Stimulated activated CD4-positive, alpha-beta T cell treated with anti-CD3 and anti-CD28 coated beads, TNF-alpha, amount 100 ng/mL, for 4 hours (primary cell): ENCODE measurements at places on chromosomes 4 and X.

DNA sequence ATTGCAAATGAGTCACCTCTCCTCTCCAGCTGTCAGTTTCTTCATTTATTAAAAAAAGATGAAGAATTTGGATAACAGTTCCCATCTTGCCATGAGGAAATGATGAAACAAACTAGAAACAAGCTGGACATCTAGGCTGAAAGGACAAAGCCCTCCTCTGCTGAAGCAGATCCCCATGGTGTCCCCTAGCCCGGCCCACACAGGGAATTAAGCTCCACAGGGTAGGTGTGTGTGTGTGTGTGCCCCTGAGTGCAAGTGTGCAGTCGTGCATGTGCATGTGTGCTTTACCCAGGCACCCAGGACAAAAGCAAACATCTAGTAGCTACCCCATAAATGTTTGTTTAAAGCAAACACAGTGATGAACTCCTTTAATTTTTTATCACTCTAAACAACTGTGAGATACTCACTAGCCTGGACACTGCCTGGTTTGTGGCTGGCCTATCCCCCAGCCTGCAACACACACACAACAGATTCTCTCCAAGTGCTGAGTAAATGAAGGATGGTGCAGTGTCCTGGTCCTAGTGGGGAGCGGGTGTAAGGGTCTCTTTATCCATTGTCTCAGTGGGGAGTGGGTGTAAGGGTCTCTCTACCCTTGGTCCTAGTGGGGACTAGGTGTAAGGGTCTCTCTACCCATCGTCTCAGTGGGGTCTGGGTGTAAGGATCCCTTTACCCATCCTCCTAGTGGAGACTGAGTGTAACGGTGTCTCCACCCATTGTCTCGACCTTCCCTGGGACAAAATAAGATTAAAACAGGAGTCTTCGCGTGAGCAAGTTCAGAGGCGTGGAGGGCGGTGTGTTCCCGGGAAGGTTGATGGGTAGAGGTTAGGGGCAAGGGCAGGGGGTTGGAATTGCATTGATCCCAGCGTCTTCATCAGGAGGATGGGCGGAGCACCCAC is 688 bp upstream of the EVC start:
- no peak for DNase-seq

DNA sequence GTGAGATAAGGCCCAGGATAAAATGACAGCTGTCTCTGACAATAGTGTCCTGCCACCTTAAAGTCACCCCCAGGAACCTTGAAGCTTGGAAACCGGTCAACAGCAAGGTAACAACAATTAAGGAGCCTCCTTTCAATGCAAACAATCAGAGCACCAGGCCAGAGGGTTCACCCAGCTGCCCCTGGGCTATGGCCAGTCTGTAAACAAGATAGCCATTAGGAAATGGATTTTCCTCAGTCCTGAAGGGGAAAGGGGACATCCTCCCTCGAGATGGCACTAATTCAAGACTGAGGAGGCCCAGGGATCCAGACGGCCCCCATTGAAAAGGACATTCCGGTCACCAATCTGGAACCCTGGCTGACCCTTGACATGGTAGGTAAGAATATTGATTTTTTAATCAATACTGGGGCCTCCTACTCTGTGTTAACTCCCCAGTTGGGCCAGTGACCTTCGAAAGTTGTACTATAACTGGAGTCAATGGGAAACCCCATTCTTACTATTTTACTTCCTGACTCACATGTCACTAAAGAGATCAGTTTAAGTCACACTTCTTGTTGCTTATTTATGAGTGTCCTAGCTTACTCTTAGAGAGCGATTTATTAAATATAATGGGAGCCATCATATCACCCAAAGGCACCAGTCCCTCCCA is 61.7 kb upstream of the CT45A1 start:
- DNase-seq: no peak

DNA sequence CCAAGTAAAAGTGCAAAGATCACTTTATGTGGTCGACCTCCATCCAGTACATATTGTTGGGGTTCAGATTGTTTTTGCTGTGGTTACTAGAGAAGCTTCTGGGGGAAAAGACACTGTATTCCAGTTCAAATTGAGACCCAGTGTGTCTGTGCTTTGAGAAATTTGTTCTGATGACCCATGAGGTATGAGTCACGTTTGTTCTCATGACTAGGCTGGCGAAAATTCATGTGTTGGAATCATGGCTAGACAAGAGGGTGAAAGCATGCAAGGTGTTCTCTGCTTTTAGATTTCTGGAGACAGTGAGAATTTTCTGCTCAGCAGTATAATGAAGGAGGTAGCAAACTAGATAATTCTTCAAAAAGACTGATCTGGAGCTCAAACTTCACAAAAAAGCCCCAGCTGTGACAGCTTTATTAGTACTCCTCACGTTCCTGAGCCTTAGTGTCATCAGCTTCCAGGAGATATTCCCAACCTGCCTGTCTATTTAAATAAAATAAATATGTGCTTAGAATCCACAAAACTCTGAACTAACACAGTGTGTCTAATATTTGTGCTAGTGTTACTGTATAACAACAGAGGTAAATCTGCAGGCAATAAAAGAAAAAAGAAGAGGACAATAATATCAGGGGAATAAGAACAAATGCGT is 24.4 kb upstream of the FAM47B start:
- DNase-seq: no peak

GRCh38 chrX:68841251-68842049 is 12.6 kb downstream of the EFNB1 start:
- DNase-seq: no peak

GRCh38 chr4:73984736-73985527 is 3.1 kb downstream of the PPBP start:
- no peak for DNase-seq

DNA sequence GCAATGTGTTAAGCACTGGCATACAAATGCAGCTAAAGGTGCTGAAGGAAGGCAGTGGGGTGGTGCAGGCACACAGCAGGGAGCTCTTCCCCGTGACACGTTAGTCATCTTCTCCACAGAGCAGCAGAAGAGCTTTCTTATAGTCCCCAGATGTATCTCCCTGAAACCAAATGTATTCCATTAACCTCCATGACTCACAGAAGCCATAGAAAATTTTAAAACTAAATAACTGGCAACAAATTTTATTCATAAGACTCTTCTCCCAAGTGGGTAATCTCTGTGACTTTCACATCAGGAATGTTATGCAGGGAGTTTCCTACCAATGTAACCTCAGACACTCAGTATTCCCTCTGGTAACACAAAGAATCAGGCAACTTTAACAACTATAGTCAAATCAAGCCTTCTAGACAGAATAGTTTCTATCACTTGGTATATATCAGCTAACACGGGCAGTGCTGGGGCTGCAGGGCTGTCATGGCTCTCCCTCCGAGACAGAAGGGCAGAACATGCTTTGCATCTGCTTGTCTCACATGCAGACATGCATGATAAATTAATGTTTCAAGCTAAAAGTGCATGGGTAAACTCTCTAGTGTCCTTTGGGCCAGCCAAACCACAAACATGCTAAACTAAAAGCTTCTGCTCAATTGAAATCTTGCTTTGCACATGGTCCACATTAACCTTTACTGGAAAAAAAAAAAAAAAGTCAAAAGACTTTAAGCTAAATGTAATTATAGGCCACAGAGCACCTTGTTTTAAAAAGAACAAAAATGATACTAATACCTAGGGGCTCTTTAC is 28.2 kb downstream of the ANXA5 start:
- DNase-seq: no peak

DNA sequence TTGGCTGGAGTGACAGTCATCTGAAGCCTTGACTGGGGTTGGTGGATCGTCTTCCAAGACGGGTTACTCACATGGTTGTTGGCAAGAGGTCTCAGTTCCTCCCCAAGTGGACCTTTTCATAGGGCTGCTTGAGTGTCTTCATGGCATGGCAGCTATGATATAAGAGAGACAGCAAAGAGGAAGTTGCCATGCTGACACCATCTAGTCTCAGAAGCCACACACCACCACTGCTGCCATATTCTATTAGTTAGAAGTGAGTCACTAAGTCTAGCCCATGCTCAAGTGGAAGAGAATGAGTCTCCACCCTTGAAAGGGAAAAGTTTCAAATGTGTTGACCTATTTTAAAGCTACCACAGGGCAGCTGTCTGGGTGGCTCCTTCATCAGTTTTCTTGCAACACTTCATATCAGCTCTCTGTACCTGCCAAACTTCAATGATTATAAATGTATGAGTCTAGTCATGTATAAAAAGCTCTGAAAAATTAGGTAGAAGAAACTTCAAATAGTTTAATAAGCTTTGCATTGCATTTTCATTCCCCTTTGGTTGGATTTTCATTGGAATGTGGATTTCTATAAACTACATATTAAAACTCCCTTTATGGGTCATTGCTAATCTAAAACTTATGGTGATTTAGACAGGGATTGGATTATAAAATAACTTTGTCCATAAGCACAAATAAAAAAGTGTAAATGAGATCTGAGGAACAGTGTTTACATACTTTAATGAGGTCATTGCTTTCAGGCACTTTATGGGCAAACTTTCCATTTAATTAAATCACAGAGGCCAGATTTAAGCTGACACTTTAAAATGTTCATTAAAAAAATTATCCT is 68.0 kb upstream of the ATXN3L start:
- DNase-seq: no peak

- no peak for DNase-seq
Observed at GRCh38 chr4:186619088-186619487, 63.7 kb upstream of the MTNR1A start.
